T-helper 2 cell (primary cell): ENCODE measurements at places on chromosomes 6 and 20.

DNA sequence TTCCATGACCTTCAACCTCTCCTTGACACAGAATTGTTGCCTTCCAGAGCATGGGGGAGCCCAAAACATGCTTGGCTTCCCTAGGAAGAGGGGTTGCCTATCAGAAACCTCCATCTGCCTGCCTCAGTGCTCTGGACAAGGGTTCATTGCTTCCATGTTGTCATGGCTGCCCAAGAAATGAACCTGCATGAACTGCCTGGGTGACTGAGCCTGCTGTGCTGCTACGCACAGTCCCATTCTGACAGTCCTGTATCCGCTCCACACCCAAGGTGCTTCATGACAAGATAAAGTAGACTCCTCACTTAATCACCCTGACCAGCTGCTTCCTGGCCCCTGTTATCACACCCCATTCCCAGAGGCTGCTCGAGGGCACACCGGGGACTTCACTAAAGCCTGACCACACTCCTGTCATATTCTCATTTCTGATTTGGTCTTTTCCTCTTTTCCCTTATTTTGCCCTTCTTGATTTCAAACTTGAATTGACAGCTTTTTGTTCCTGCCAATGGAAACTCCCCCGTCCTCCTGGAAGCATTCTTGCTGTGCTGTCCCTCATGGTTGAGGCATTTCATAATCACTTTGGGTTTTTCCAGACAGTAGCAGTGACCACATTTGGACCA lies 31.9 kb downstream of the GMPR start:
- DNase-seq: no peak

GRCh38 chr6:55047451-55048044 lies 126.8 kb upstream of the HCRTR2 start:
- DNase-seq: no peak

DNA sequence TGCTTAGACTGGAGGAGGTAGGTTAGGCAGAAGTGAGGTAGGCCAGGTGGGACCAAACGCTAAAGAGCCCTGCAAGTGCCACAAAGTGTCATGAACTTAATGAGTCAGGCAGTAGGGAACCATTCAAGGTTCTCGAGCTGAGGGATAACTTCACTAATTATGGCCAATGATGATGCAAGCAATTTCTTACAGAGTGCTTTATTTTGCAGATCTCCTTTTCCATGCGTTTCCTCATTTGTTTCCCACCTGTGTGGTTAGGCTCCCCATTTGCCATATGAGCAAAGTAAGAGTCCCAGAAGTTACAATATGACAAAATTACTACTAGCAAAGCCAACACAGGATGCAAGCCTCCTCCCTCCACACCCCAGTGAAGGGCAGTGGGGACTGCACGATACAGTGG lies 36.5 kb upstream of the PSMF1 start:
- no peak for DNase-seq

- DNase-seq: no peak
Measured at GRCh38 chr6:34517461-34517881, 38.7 kb downstream of the SPDEF start.

GRCh38 chr20:47757145-47758035 lies 27.9 kb downstream of the SULF2 start:
- no peak for DNase-seq

GRCh38 chr20:2872459-2873009 lies 747 bp upstream of the PTPRA start:
- DNase-seq: peak; percentile 50

- no peak for DNase-seq
Measured at GRCh38 chr6:156844089-156844488, 66.9 kb downstream of the ARID1B start.

GRCh38 chr6:1162367-1163275 lies 149.3 kb upstream of the FOXQ1 start:
- no peak for DNase-seq

DNA sequence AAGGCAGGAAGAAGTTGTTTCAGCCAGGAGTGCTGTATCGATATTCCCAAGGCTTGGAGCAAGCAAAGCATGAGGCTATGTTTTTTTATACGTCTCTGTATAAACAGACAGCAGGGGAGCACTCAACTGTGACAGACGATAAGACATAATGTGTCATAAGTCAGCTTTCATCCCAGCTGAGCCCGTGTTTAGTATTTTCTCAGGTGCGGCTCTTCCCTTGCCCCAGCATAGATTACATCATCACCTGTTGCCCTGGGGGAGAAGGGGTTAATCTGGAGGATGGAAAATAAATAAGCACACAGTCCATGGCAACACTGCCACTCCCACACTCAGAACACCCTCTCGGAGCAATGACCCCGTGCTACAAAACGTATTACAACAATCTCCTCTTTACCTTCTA lies 22.1 kb upstream of the KCNK5 start:
- no peak for DNase-seq

DNA sequence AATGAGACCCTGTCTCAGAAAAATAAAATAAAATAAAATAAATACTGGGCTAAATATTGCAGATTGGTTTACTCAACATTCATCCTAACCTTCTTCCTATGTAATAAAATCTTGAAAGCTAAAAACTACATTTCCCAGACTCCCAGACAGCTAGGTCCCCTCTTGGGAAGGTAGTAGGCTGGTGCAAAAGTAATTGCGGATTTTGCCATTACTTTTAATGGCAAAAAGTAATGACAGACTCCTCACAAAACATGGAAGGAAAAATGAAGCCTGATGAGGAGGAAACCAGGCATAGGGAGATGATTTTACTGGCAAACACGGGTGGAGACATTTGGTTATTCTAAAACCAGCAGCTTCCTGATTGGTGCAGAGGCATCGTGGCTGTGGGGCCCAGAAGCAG lies 70.6 kb upstream of the E2F3 start:
- DNase-seq: no peak

- DNase-seq: no peak
Measured at GRCh38 chr20:34528921-34529297, 12.7 kb downstream of the DYNLRB1 start.

- DNase-seq: no peak
Measured at GRCh38 chr20:45206725-45207124, at the start of gene SEMG1. Gene SEMG1 (plus strand): TSS chr20:45207033. CDS start chr20:45207054, 21 bp downstream.

- no peak for DNase-seq
Measured at GRCh38 chr20:38892091-38892981, 33.9 kb upstream of the FAM83D start.

GRCh38 chr6:35717449-35718374 lies 19.1 kb upstream of the ARMC12 start:
- no peak for DNase-seq

DNA sequence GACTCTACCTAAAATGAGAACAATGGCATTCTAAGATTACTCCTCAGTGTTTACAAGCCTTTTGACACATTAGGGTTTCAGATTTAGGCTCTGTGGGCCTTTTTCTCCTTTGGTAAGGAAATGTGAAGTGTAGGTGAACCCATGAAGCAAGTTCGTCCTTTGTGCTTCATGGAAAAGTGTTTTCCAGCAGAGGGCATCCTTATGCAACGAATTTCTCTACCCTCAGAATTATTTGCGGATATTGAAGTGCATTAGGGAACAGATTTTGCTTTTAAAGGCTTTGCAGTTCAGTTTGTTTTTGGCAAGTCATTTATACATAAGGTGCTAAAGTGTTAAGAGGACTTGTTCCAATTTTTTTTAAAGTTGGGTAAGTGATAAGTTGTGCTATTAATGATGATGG lies 55.7 kb upstream of the FERMT1 start:
- no peak for DNase-seq

DNA sequence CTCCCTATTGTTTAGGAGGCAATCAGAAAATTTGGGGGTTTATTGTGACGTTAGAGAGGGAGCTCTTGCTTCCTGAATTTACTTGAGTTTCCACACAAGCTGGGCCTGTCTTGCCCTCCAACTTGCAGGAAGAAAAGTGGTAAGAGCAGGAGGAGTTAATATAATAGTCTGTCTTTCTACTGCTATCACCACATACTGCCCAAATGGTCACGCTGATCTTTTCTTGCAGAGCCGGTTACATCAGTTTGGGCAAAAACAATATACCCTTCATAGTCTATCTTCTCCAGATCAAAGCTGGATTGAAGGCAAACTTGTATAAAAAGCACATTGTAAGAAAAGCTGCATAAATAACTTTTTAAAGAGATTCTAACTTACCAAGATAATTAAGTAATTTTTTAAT lies 46.3 kb upstream of the ECHDC1 start:
- DNase-seq: no peak

- DNase-seq: no peak
Measured at GRCh38 chr6:150895928-150896632, 30.6 kb downstream of the MTHFD1L start.

GRCh38 chr6:119637768-119638167 lies 288.2 kb upstream of the MAN1A1 start:
- no peak for DNase-seq

GRCh38 chr6:132763269-132763668 lies 5.6 kb upstream of the VNN2 start:
- peak; percentile 49 for DNase-seq

DNA sequence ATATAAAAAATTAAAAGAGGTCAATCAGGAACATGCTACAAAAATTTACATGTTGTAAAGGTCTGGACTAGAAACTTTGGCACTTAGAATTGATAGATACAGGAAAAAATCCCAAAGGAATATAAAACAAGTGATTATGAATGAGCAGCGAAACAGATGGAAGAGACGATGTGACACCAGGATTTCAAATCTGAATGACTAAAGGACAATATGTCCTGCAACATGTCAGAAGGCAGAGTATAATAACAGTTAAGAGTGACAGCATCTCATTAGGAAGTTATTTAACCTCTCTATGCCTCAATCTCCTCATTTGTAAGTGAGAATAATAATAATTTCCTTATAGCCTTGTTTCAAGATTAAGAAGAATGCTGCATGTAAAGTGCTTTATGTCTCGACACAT lies 50.3 kb downstream of the FRK start:
- no peak for DNase-seq

DNA sequence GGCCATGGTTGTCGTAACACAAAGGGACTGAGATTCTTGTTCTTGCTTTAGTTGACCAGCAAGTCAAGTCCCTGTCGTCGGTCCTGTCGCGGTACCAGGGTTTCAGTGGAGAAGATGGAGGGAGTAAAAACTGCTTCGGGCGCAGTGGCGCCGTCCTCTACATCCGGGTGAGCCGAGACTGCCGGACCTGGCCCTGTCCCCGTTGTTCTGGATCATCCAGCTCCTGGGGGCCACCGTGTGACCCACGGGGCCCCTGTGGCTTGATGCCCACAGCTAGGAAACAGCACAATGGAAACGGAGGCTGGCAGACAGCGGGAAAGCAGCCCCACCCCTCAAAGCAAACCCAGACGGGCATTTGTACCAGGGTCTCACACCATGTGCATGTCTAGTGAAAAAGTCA lies 15.0 kb downstream of the MTG2 start:
- DNase-seq: no peak

DNA sequence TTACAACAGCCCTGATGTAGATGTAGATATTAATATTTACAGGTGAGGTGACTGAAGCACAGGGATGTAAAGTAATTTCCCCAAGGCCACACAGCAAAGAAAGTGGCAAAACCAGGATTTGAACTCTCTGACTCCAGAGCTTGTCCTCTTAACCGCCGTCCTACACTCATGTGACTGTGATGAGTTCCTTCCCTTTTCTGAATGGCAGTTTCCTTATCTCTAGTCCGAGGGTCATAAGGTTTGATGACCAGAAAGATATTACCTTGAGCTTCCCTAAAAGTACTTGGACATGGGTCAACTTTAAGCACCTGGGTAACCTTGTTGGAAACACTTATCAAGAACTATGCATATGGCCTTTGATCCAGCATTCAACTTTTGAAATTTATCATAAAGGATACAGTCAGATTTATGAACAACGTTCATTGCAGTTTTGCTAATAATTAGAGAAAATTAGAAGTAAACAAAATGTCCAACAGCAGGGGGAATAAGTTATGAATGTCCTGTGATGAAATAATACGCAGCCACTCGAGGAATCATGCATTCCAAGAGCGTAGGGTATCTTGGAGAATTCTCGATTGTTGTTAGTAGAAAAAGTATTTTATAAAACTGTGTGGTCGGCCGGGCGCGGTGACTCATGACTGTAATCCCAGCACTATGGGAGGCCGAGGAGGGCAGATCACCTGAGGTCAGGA lies 2.3 kb upstream of the TLDC2 start:
- no peak for DNase-seq

DNA sequence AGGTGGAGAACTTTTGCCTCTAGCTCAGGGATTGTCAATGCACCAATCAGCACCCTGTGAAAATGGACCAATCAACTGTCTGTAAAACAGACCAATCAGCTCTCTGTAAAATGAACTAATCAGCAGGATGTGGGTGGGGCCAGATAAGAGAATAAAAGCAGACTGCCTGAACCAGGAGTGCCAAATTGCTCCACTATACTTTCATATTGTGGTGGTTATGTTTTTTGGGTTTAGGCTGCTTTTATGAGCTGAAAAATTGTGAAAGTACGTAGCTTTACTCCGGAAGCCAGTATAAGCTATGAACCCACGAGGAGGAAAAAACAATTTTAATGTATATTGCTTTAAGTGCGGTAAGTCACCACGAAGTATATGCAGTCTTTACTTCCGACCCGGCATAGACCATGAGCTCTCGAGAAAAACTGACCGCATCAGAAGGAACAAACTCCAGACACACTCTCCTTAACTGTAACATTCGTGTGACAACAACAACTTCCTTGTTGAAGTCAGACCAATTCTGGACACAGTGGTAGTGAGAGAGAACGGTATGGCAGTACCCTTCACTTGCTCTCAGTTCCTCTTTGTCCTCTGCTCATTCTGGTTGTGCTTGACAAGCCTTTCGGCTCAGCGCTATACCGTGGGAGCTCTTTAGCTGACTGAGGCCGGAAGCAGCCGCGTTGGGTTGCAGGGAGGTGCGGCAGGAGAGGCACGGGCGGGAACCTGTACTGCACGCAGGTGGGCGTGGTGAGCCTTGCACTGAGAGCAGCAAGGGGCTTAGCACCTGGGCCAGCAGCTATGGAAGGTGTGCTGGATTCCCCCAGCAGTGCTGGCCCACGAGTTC lies 81.9 kb upstream of the E2F3 start:
- DNase-seq: peak; percentile 59

DNA sequence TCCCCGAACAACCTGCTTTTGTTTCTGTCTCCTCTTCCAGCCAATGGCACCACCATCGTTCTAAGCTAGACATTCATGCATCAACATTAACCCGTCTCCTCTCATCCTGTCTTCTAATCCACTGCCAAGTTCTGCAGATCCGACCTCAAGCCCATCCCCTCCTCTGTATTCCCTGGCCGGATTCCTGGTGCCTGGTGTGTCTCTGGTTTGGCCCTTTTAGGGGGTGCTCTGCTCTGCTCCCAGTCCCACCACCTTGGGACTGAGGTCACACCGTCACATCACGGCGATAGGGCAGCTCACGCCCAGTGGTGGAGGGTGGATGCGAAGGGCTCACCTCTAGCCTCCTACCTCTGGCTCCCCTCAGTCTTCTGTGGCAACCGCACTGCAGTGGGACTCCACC lies 102.5 kb upstream of the AGPAT4 start:
- no peak for DNase-seq

DNA sequence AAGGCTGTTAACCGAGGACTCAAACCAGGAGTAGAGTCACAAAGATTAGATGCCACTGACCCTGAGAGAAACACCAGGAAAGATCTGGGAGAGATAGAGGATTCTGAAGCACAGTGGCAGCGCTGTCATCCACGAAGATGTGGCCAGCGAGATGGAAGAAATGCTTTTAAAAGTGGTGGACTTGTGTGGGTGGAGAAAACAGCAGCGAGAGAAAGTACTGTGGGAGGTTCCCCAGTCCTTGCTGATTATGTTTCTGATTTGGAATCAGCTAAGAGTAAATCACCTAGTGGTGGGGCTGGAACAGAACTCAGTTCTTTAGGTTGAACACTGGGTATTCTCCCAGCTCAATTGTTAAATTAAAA lies 435 bp upstream of the ZNF322 start:
- no peak for DNase-seq
